Muscle of leg (tissue), 16 donors: ENCODE measurements at places on chromosomes 2 and 18. TPM values are rescaled to one million over a fixed set of nuclear protein-coding genes. Genes with fewer than 3 reads are reported as not detected.

Gene CFAP65
- not detected for total RNA-seq

Gene FRZB
- 19.2 TPM for total RNA-seq

Gene EPHA4
- total RNA-seq: 25.8 TPM

Gene LHCGR
- 0.44 TPM for total RNA-seq
